Activated T-helper 1 cell treated with anti-CD3 and anti-CD28 coated beads, Interleukin-2, amount 50 U/mL, for 16 hours (primary cell): ENCODE measurements at places on chromosomes 5 and 9.

GRCh38 chr9:5466766-5467165 lies 16.4 kb downstream of the CD274 start:
- no peak for DNase-seq

DNA sequence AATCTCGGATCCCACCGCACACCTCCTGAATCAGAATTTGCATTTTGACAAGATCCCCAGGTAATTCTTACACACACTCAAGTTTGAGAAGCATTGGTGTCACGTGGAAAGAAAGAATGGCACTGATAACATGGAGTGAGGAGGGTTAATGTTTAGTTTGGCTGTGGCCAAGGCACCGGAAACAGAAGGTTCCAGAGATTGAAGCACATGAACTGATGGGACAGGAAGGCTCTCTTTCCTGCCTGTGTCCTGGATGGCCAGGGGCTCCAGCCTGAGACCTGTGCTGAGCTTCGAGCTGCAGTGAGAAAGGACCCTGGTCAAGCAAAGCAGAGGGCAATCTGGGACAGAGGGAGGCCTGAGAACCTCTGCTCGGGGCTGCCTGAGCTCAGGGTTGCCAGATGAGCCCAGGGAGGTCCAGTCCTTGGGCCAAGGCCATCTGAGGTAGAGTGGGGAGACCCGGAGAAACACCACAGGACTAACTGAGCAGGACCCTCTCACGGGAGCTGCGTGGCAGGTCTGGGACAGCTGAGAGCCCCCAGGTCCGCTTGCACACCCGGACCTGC lies 27.3 kb downstream of the AFAP1L1 start:
- no peak for DNase-seq

DNA sequence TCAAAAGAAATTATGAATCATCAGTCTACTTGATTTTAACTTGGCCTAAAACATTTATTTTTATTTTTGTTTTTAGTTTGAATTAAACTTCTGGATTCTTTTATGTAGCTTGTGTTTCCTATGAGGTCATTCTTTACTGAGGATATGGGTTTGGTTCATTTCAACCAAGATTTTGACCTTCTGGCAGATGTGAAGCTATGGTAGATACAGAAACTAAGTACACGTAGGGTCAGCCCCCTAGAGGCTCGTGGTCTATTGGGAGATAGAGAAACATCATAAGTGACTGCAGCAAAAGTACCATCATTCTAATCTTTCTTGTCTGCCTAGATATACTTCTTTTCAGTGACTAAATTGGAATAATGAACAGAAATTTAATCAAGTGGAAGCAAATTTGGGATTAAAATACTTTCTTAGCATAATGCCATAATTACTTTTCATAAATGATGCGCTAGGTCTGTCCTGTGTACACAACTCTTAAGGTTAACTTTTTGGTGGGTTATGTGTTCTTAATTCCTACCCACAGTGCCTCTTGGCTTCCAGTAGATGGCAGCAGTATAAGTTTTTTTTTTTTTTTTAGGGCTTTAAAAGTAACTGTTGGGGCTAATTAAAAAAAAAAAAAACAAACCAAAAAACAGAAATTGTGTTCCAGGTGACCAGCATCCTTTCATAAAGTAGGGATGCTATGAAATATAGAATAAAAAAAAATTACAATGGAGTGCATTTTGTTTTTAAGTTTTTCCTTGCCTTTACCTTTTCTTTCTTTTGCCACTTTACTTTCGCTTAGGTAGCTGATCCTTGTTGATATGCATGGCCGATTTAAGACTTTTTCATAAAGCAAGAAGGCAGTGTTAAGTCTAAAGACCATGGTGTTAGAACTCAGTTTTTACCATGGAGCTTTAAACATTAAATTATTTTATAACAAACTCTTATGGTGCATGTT lies 49.9 kb downstream of the LRRTM2 start:
- DNase-seq = no peak

GRCh38 chr9:93523518-93524144 lies 52.8 kb upstream of the PHF2 start:
- no peak for DNase-seq

- DNase-seq = no peak
Observed at GRCh38 chr5:43772764-43773477, 169.9 kb downstream of the NNT start.

GRCh38 chr5:570886-571285 lies 41.3 kb upstream of the CEP72 start:
- no peak for DNase-seq

- DNase-seq = no peak
Observed at GRCh38 chr5:181008136-181008535, 19.5 kb downstream of the BTNL3 start.

DNA sequence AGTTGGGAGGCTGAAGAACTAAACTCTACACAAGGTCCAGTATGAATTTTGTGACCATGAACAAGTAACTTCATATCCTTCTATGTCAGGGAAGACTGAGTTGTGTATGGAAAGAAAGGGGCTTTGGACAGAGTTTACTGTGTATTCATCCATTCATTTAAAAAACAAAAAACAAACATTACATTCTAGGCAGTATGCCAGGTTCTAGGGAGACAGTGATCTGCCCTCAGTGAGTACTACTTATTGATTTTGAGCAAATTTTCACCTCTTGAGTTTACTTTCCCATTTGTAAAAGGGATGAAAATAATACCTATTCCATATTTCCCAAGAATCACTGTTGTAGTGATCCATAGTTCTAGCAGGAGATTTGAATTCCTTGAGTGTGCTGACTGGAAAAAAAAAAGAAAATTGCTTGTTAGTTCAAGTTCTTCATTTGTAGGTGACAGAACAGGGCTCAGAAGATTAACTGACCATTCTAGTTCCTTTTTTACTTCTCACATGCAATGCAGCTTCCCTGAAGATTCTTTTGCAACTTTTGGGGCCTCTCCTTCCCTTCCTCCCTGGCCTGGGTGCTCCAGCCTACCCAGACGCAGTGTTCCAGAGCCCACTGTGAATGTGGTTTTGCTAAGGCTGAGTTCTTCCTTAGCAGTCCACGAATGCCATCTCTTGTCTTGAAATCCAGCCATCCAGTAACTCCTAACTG lies 2.6 kb upstream of the GAPVD1 start:
- DNase-seq = no peak

DNA sequence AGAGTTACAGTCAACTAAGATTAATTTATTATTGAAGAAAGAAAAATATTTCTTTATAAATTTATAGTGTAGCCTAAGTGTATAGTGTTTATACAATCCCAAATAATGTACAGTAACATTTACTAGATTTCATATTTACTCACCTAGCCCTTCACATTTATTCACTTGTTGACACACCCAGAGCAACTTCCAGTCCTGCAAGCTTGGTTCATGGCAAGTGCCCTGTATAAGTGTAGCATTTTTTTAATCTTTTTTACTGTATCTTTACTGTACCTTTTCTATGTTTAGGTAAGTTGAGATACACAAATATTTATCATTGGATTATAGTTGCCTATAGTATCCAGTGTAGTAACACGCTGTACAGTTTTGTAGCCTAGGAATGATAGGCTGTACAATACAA lies 119.9 kb downstream of the SPATA31D1 start:
- no peak for DNase-seq

DNA sequence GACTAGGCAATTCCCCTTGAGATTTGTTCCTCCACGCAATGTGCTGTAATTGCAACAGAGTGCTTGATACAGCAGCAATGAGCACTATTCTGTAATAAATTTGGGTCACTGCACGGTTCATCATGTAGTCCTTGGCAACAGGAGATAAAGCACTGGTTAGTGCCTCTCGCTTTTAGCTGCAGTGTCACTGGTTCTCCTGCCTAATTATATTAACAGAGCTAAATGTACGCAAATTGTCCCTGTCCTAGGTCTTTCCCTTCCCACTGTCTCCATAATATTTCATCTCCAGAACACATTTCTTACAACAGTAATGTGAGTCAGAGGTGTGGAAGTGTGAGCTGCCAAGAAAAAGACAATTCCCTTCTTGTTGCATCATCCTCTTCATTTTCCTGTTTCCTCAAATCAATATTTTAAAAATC lies 553.1 kb downstream of the ZNF608 start:
- no peak for DNase-seq

DNA sequence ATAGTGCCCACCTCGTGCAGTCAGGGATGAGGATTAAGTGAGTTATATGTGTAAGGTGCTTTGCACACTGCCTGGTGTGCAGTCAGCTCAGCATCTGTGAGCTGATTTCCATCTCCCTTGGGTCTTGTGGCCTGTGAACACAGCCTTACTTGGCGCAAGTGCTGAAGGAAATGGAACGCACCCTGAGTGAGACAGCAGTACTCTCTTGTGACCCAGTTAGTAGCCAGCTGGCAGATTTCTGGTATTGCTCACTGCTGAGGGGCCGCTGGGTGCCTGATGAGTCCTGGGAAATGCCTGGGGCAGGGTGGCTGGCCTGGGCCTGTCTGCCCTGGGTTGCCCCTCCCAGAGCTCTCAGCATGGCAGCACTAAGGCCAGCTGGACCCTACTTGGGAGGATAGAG lies 90.9 kb upstream of the BOD1 start:
- no peak for DNase-seq

- DNase-seq = no peak
Observed at GRCh38 chr5:174325431-174325830, 279.9 kb downstream of the NSG2 start.

- no peak for DNase-seq
Observed at GRCh38 chr9:104118916-104119315, 24.8 kb downstream of the SMC2 start.

DNA sequence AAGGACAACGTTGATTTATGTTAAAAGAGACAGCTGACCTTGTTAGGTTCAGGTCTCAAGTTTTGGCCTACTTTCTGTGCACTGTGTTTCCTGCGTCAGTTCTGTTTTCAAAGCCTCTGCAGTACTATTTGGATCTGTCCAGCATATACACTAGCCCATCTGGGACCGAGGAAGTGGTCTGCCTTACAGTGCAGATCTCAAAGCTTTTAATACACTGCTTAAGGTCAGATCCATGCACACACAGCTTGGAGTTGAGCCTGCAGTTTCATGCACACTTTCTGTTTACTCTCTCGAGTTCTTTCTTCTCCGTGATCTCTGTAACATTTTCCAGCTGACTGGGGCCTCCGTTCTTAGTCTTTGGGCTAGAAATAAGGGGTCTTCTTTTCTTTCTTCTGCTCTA lies 24.1 kb downstream of the CARTPT start:
- no peak for DNase-seq

- DNase-seq = no peak
Observed at GRCh38 chr9:81423589-81424326, 265.6 kb downstream of the TLE1 start.

GRCh38 chr9:135014311-135015010 lies 73.0 kb upstream of the OLFM1 start:
- DNase-seq = no peak

DNA sequence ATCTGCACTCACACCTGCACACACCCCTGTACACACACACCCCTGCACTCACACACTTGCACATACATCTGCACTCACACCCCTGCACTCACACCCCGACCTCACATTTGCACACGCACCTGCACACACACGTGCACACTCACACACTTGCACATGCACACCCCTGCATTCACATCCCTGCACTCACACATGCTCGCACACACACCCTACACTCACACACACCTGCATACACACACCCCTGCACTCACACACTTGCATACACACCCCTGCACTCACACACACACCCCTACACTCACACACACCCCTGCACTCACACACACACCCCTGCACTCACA lies 27.5 kb downstream of the GLT6D1 start:
- no peak for DNase-seq

GRCh38 chr5:117657541-117657940 lies 1082.9 kb upstream of the SEMA6A start:
- DNase-seq = no peak

- no peak for DNase-seq
Observed at GRCh38 chr9:85478847-85479246, 262.9 kb downstream of the AGTPBP1 start.

- DNase-seq = peak; percentile 3
Observed at GRCh38 chr9:105053209-105053652, 125.3 kb upstream of the ABCA1 start.

GRCh38 chr5:30690931-30691330 lies 502.6 kb upstream of the CDH6 start:
- no peak for DNase-seq

GRCh38 chr9:81540142-81540710 lies 149.1 kb downstream of the TLE1 start:
- DNase-seq = no peak

DNA sequence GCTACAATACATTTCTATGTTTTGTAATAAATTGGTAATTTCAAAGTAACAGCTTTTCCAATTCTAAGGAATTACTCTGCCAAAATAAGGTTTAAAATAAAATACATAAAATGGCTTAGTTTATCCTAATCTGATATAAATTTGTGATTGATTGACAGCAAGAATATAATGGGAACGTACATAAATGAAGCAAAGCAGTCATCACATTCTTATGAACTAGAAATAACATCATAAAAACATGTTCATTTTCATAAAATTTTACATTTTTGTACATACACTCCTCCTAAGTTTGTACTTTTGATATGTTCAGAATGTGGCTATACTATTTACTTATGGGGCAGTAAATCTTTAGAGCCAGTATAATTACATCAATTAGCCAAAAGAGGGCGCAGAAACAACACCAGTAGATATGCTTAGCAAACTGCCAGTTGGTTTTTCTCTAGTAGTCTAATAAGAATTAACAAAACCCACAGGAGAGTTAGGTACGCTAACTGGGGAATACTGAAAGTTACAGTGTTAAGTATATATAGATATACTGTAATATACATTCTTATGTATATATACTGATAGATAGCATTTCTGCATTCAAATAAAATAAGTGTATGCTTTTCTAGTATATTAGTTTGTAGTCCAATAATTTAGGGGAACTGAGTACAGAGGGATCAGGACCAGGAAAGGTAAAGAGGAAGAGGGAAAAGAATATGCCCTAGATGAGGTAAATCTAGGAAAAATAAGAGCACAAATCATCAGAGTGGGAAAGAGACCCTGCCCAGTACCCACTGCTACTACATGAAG lies 76.8 kb downstream of the ZDHHC21 start:
- no peak for DNase-seq

DNA sequence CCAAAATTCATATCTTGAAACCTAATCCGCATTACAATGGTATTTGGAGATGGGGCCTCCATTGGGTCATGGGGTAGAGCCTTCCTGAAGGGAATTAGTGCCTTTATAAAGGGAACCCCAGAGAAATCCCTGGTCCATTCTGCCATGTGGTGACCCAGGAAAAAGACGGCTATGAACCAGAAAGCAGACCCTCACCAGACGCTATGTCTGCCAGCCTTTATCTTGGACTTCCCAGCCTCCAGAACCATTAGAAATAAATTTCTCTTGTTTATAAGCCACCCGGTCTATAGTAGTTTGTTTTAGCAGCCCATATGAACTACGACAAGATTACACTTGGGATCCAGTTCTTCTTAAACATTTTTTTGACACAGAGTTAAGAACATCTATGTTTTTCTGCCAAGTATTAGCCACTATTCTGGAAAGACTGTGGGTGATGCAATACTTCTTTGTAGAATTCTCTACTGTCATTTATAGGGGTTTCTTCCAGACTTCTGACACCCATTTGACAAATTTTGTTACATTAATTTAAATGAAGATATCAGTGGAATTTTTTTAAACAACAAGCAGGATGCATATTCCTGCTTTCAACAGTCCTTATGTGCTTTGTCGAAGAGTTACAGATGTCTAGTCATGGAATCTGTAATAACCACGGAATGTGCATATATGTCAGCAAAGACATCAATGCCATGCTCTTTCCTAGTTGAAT lies 572.4 kb downstream of the NR2F1-AS1 start:
- DNase-seq = no peak

- DNase-seq = no peak
Observed at GRCh38 chr5:179862296-179862695, 3.7 kb upstream of the MRNIP start.
